ENCODE measurements at places on chromosomes 1 and 21.

GRCh38 chr21:42315296-42315891, at the start of gene TFF3:
Gene TFF3 (minus strand): TSS chr21:42315409. CDS start chr21:42315374, 35 bp downstream.
- DNase-seq = no peak

DNA sequence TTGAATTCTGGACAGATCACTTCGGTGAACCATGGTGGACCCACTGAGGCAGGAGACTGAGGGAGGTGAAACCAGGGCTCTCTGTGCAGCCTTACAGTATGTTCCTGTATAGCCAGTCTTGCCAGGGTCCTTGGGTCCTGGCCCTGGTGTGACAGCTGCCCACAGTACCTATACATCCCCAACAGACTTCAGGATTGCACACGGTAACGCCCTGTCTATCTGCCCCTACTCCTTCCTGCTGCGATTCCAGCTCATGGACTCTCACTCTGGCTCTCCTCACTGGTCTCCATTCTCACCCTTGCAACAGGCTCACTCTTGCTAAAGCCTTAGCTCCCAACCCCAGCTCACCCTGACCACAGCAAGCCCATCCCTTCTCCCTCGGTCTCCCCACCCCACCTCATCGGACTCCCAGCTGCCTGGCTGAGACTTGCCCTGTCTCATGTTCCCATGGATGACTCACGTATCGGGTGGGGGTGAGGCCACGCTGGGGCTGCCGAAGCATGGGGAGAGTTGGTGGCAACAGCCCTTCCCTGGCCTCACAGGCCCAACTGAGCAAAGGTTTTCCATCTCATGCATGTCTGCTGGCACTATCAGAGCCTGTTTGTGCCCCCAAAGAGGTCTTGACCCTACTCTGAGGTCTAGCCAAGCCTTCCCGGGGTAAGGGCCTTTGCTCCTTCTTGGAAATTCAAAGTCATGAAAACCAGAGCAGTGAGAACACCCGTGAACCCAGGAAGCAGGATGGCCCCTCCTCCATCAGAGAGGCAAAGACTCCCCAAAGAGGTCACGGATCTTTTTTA, 7.1 kb downstream of the PHLDA3 start:
- DNase-seq = peak; percentile 97

- DNase-seq = peak; percentile 86
Observed at GRCh38 chr21:27365394-27365793, 398.5 kb upstream of the ADAMTS5 start.

DNA sequence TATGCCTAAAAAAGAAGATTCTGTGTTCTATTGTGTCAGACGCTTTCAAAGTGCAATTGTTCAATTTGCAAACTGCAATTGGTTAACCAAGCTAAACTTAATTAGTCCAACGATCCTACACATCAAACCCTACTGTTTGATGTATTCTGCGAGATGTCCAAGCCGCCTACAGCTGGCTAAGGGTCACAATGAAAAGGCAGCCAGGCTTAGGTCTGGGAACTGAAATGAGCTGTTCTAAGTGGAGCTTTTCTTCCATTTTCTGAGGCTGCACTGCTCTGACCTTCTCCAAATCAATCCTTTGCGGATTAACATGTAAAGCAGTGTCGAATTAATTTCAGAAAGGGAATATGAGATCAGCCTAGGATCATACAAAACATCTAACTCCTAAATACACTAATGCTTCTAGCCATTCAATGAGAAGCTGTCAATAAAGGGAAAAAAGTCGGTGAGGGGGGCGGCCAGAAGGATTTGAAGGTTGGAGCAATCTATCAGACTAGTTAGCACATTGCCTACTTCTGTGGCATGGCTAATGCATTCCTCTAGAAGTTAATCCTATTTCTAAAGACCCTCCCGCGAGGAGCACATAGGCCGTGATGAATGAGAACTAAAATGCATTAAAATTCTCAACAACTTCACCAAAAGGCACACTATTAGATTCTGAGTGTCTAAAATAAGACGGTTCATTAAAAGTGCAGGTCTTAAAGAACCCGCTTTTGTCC, 119.0 kb downstream of the SIM2 start:
- no peak for DNase-seq

- no peak for DNase-seq
Observed at GRCh38 chr1:50930193-50930592, 29.9 kb downstream of the FAF1 start.

- no peak for DNase-seq
Observed at GRCh38 chr1:34978921-34979320, 6.2 kb downstream of the TMEM35B start.

Data from NCI-H226 (cell line).